ENCODE measurements at places on chromosomes 1 and 21. TPM values are rescaled to one million over a fixed set of nuclear protein-coding genes. Genes with fewer than 3 reads are reported as not detected.

Gene PRSS38
- total RNA-seq, result not detected

Gene MX2
- total RNA-seq, result 7.7 TPM

Gene BRINP2
- total RNA-seq, result 0.24 TPM

Gene TAS1R2
- total RNA-seq, result not detected

Gene FTCD
- total RNA-seq, result 1.6 TPM

Gene NR0B2
- 6.5 TPM for total RNA-seq

Gene RGS8
- total RNA-seq, result 0.18 TPM

Gene CPT2
- total RNA-seq, result 15.2 TPM

Gene PRELP
- total RNA-seq, result 71.7 TPM

Gene KIF17
- total RNA-seq, result 4.0 TPM

Gene KCNJ9
- not detected for total RNA-seq

Gene MTF2
- total RNA-seq, result 10.1 TPM

Gene PRDX1
- total RNA-seq, result 599 TPM

Gene GBP7
- not detected for total RNA-seq

Gene FMO1
- not detected for total RNA-seq

Gene HSD11B1
- 5.6 TPM for total RNA-seq

Gene LCE1A
- not detected for total RNA-seq

Gene GJA8
- total RNA-seq, result not detected

Gene KRTAP21-2
- total RNA-seq, result not detected

Gene BNIPL
- 0.16 TPM for total RNA-seq

Gene ATP1A4
- not detected for total RNA-seq

Gene GIPC2
- total RNA-seq, result 1.9 TPM

Gene MFSD2A
- 3.7 TPM for total RNA-seq

Gene TMEM234
- total RNA-seq, result 9.9 TPM

Gene LCE1B
- total RNA-seq, result not detected

Gene SPATA45
- not detected for total RNA-seq

Gene LCE2C
- total RNA-seq, result not detected

Gene DENND1B
- 22.5 TPM for total RNA-seq

Gene GPR25
- not detected for total RNA-seq

Gene FCRL3
- 0.10 TPM for total RNA-seq

Gene OR2M3
- total RNA-seq, result not detected

Measured in left cardiac atrium (tissue), 4 donors.